Ammon's horn (tissue), 1 donor: ENCODE measurements at places on chromosomes 11 and 22.

GRCh38 chr22:50437511-50438304 lies 37.1 kb downstream of the SBF1 start:
- no peak for DNase-seq

- DNase-seq = no peak
Measured at GRCh38 chr11:1109918-1110705, 35.4 kb downstream of the MUC2 start.

GRCh38 chr11:29634244-29634643 lies 382.6 kb downstream of the KCNA4 start:
- DNase-seq = no peak

- DNase-seq = peak; percentile 19
Measured at GRCh38 chr11:92455210-92455790, 230.7 kb downstream of the FAT3 start.

DNA sequence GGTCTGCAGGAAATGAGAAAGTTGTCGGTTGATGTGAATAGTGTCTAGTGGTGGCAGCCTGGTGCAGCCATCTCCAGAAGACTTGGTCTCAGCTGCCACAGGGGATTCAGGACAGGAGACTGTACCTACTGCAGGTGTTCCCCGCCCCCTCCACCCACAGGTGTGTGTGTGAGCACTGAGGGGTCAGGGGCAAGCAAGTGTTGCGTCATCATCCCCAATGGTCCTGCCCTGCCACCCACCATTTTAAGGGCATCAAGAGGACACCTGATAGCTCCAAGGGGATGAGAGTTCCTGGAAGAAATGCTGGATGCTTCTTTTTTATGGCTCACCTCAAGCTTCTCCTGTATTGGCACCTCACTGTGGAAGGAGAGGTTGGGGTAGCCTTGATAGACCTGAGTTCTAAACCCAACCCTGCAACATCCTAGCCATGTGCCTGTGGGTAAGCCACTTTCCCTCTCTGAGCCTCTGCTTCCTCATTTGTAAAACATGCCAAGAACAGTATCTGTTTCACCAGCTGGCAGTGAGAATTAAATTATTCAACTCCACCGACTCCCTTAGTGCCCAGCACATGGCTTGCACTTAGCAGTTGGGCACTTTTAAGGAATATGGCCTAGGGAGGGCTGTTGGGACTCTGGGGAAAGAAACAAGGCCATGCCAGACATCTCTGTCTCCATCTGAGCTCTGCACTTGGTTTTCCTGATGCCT lies 6.1 kb downstream of the C11orf91 start:
- no peak for DNase-seq
